Muscle of back (tissue), 13 donors: ENCODE measurements at places on chromosomes 16 and 17. TPM values are rescaled to one million over a fixed set of nuclear protein-coding genes. Genes with fewer than 3 reads are reported as not detected.

CTF1 gene
- polyA plus RNA-seq: 10.0 TPM

GNAO1 gene
- 4.0 TPM for polyA plus RNA-seq

PRDM7 gene
- polyA plus RNA-seq: not detected

WNK4 gene
- polyA plus RNA-seq: 1.3 TPM

TNFSF13 gene
- polyA plus RNA-seq: 2.4 TPM

TNP2 gene
- not detected for polyA plus RNA-seq

KRT16 gene
- not detected for polyA plus RNA-seq

GRCh38 chr16:79640513-79641360 lies 40.2 kb upstream of the MAF start:
- DNase-seq: peak; percentile 77

DNA sequence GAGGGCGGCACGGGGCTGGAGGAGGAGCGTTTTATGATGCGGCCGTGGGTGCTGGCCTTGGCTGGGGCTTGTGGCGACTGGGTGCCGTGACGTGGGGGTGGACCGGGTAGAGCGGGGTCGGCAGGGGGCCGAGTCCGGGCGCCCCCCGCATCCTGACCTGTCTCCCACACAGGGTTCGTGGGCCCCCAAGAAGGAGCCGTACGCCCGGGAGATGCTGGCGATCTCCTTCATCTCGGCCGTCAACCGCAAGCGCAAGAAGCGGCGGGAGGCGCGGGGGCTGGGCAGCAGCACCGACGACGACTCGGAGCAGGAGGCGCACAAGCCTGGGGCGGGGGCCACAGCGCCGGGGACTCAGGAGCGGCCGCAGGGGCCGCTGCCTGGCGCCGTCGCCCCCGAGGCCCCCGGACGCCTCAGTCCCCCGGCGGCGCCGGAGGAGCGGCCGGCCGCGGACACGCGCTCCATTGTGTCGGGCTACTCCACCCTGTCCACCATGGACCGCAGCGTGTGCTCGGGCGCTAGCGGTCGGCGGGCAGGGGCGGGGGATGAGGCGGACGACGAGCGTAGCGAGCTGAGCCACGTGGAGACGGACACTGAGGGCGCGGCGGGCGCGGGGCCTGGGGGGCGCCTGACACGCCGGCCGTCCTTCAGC lies 81.6 kb downstream of the ARHGAP23 start:
- no peak for DNase-seq

DNA sequence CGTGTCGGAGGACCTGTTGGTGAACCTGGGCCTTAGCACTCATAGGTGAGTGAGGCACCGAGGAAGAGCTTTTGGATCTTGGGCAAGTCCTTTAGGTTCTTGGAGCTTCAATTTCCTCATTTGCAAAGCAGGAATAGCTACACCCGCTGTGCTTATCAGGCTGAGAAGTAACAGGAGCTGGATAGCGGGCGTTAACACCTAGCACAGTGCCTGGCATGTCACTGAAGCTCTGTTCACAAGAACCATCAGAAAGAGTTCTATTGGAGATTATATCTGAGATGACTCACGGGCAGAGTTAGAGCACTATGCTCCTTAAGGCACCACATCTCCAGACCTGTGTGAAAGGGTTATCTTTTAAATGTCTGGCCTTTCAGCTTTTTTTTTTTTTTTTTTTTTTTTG lies 12.8 kb downstream of the MEOX1 start:
- no peak for DNase-seq

DNA sequence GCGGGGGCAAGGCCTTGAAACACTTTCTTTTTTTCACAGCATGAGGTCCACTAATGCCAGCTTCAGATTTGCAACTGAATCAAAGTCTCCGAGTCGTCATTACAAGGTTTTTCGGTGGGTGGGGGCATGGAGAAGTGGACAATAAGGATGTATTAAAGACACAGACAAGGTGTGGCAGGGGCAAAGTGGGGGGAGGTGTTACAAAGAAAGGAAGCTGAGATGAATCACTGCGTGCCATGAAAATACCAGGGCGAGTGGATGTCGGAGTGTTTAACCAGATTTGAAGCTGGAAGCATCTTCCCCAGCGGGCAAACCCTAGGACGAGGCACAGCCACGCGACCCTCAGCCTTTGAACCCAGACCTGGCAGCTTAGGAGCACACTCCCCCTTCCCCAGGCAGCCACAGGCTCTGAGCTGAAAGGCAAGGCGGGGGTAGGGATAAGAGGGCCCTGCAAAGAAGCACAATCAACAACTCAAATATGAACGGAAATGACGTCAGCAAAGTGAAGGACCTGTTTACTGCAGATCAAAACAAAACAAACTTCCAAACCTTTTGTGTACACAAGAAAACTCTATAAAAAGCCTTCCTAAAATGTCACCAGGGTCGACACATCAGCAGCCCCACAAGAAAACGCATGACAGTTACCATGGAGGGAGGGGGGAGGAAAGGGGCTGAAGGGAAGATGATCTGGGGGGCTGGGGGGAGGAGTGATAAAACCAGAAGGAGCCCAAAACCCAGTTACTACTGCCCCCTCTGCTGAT lies 5.6 kb upstream of the ZFHX3 start:
- DNase-seq: no peak

DNA sequence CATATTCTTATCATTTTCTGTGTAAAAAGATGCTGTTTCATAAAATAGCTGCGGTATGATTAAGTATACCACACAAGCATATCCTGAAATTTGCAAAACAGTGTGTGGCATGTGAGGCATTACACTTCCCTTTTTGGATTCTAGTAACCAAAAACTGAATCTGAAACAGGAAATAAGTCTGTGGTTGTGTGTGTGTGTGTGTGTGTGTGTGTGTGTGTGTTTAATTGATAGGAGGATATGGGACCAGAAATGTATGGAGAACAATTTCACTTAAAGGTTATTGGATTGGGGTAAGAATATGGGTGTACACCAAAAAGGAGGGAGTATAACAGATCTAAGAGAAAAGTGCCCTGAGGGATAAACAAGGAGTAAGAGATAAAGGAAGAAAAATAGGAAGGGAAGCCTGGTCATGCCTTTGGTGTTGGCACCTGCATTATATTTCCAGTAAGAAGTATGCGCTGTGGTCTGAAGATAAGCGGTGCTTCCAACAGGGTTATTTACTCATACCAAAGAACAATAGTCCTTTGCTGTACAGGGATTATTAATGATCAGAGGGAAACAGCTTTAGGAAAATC lies 4.0 kb downstream of the LYRM1 start:
- DNase-seq: no peak

DNA sequence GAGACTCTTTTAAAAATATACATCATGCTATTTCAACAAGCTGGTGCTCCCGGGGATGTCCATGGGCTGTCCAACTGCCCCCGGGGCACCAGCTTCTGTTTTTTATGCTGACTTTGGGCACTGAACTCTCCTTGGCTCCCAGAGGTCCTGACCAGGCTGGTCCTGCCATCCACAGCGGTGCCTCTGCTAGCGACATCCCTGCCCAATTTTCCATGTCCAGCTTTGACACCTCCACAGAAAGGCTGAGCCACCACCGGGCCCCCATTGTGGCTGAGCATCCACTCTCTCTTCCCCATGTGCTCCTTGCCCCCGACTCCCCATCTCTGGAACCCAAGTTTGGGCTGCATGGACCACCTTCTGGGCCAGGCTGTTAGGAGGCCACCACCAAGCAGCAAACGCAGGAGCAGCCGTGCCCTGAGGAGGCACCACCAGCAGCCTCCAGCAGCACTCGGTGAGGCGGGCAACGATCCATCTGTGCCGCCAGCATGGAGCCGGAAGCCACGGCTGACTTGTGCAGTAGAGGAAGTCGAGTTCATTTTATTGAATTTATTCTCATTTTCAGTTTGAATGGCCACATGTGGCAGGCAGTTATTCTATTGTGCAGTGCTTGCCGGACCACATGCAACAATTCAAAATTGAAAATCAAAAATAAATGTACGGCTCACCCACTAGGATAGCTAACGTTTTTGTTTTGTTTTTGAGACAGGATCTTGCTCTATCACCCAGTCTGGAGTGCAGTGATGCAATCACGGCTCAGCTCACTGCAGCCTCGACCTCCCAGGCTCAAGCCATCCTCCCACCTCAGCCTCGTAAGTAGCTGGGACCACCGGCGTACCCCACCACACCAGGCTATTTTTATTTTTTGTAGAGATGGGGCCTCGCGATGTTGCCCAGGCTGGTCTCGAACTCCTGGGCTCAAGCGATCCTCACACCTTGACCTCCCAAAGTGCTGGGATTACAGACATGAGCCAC lies 2.8 kb upstream of the MEAK7 start:
- no peak for DNase-seq

DNA sequence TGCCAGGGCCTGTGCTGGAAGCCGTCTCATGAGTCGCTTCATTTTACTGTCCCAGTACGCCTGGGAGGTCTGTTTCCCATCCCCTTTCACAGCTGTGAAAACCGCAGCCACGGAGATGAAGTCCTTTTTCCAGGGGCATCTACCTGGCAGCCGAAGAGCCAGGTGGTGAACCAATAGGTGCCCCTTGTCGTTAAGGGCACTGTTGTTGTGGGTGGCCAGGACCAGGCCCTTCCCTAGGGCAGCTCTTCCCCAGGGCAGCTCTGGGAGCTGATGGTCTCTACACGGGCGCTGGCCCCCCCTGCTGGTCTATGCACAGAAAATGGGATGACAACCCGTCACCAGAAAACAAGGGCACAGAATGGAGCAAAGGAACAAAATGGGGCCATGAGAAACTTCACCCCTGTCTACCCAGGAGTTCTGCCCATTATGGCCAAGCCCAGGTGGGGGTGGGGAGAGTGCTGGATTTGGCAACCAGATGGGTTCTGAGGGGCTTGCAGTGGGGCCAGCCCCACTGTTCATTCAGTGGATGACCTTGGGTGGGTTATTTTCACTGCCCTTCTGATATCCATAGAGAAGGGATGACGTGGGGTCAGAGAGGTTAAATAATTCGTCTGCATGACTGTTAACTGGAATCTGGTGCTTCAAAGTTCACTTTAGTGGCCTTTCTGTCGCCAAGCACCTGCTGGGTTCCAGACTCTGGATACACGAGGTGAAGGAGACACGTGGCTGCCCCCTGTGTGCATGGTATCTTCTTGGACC lies 11.5 kb downstream of the RMI2 start:
- no peak for DNase-seq

- no peak for DNase-seq
These were observed 63.4 kb downstream of the ANKRD11 start for GRCh38 chr16:89426736-89427530.

DNA sequence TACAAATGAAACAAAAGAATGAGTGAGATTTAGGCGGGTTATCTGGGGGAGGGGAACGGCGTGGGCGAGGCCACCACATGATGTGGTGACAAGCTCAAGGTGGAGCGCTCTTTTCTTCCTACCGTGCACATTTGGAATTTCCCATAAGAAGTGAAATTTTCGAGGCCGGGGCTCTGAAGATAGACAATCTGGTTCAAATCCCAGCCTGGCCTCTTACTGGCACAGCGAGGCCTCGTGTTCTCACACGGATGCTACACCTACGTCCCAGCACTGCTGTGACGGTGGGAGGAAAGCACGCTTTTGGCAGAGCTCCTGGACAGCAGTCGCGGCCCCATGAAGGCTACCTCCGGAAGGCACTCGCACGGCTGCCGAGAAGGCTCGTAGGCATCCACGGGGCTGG lies 25.2 kb downstream of the ZDHHC7 start:
- DNase-seq: no peak

- DNase-seq: peak; percentile 88
These were observed at the start of gene TBKBP1 for GRCh38 chr17:47693731-47694580. TSS of gene TBKBP1 (plus strand) at chr17:47694161. CDS start at chr17:47696113, 1,952 bp downstream.

DNA sequence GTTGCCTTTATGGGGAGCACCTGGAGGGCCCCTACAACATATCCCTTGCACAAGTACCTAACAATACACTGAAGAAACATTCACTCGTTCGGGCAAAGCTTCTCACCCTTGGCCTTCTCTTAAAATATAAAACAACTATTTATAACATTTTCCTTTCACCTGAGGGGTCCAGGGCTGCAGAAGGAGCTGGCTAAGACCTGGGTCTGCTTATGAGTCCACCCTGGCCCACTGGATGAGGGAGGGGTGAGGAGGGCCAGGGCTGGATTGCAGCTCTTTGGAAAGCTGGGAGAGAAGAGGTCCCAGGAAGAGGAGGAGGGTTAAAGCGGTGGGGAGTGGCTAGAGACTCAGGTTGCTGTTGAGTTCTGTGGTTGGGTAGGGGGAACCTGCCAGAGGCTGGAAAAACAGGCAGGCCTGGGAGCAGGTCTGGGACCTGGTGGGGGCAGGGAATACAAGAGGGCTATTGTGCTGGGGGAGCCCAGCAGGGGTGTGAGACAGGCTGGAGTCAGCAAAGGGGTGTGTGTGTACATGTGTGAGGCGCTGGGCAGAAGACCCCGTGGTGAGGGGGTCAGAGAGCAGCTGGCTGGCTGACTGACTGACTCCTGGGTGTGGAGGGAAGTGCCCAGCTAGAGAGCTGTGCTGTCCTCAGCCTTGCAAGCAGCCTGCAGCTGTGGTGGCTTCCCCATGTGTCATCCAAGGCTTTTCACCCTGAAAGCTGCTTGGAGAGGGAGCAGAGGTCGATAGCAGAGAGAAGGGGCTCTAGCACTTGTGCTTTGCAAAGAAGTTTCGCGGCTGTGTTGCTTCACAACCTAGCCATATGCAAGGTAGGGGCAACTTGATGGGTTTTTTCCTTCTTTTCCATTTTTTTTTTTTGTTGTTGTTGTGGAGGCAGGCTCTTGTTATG lies 10.2 kb upstream of the MRC2 start:
- peak; percentile 58 for DNase-seq

GRCh38 chr16:68452176-68452575 lies 3.9 kb upstream of the SMPD3 start:
- DNase-seq: no peak

DNA sequence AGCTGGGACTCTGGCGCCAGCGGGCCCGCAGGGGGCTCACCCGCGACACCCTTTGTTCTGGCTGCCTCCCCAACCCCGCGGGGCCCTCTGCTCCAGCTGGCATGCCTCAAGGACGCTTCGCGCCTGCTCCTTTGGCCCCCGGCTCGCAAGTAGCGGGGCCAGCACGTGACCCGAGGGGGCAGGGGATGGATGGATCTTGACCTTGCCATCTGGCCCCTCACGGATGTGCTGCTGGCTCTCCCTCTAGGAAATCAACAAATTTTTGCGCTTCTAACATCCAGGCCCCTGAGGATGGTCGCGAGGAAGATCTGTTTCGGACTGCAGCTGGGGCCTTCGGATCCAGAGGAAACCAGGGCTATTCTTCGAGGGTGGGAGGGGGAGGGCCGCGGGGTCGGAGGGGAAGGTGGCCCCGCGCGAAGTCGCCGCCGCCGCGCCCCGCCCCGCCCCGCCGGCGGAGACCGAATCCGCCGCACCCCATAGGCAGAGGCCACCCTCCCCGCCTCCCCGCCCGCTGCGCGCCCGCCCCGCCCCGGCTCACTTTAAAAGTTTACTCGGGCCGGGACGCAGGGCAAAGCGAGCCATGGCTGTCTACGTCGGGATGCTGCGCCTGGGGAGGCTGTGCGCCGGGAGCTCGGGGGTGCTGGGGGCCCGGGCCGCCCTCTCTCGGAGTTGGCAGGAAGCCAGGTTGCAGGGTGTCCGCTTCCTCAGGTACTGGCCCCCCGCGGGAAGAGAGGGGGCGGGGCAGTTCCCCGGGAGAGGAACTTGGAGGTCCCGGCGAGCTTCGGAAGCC lies at the start of gene ACSF2:
ACSF2 (plus strand) TSS at position 537 of the 790 bp plus-strand sequence; CDS start at position 581, 44 bp downstream.
- peak; percentile 82 for DNase-seq

GRCh38 chr17:29177871-29178749 lies 2.1 kb downstream of the MYO18A start:
- DNase-seq: no peak

GRCh38 chr16:82758904-82759303 lies 132.1 kb downstream of the CDH13 start:
- no peak for DNase-seq

GRCh38 chr16:55901566-55902217 lies 26.5 kb upstream of the CES5A start:
- no peak for DNase-seq
